CD4-positive, alpha-beta T cell treated with Interleukin-6 for 4 hours (primary cell): ENCODE measurements at places on chromosomes 12 and 14.

DNA sequence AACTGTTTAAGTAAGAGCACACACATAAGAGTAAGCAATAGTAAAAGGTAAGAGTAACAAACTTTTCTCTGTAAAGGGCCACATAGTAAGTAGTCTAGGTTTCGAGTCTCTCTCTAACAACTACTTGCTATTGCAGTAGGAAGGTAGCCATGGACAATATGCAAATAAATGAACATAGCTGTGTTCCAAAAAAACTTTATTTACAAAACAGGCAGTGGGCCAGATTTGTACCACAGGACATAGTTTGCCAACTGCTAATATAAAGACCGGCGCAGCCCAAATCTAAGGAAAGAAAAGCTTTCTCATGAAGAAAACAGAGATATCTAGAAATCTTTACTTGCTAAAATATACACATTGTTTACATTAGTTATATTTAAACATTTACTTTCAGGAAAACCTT, 239.0 kb upstream of the EGLN3 start:
- DNase-seq = no peak

- DNase-seq = no peak
These were observed 8.8 kb upstream of the DDHD1 start for GRCh38 chr14:53161758-53162435.

- DNase-seq = no peak
These were observed 1.1 kb downstream of the TXNDC16 start for GRCh38 chr14:52551205-52551604.

GRCh38 chr12:22722779-22723178, 97.8 kb downstream of the ETNK1 start:
- no peak for DNase-seq

DNA sequence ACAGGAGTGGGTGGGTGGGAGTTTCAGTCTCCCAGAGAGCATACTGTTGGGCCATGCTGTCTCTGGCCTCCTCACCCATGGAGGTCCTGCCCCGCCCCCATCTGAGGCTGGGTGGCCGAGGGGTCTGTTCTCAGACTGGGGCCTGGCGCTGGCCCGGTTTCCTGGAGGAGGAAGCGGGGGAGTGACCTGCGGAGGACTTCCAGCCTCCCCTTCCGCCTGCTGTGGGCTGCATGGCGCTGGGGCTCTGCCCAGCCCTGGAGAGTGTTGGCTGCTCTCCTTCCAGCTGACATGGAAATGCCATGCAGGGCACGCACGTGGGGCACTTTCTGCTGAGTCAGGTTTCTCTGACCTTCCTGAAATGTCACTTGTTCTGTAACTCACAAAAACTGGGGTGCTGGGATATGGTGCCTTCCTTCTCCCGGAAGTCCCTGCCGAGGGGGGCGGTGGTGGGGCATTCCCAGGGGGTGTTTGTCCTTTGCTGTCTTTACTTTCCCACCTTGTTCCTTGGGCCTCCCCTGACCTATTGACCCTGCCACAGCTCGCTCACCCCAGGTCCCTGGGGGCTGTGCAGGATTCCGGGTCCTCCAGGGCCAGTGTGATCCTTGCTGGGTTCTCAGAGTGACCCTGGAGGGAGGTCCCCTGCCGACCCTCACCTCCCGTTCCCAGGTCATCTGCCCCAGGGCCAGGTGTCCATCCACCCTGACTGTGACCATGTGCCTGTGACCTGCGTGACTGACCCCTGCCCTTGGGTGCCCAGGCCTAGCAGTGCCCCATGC, 23.6 kb downstream of the PACS2 start:
- no peak for DNase-seq

DNA sequence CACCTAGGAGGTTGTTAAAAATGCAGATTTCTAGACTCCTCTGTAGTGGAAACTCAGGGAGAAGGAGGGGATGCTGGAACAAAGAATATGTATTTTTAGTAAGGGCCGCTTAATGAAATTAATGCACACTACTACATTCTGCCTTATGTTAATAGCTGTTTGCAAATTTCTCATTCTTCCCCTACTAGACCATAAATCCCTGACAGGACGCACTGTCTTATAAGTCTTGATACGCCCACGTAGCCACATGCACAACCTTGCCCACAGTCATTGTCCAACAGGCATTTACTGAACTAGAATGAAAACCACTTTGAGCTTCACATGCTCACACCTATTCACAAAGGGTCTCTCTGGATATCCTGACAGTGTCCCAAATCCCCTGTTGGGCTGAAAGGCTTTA, 10.5 kb downstream of the KRT2 start:
- no peak for DNase-seq
